B cell (primary cell): ENCODE measurements at places on chromosomes 3 and 15. TPM values are rescaled to one million over a fixed set of nuclear protein-coding genes. Genes with fewer than 3 reads are reported as not detected.

GRCh38 chr15:90840954-90841353, 27.4 kb upstream of the FURIN start:
- no peak for DNase-seq

COL6A5 gene
- total RNA-seq, result not detected in 2 replicates

- no peak for DNase-seq
Observed at GRCh38 chr3:14461006-14461747, 58.8 kb downstream of the SLC6A6 start.

DNA sequence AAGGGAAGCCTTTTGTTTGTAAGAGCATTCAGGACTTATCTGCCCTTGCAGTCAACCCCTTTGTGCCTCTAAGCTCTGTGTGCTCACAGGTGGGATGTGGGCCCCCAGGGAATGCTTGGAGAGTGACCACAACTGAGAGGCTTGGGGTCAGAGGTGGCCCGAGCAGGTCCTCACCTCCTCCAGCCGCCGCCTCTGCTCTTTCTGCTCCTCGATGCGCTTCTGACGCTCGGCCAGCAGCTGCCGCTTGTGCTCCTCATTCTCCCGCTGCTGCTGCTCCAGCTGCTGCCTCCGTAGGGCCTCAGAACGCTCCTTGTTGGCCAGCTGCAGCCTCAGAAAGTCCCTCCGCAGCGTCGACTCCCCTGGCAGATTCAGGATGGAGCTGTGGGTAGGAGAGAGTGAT, 130.8 kb upstream of the SLC2A2 start:
- no peak for DNase-seq

B3GALNT1 gene
- total RNA-seq, result 6.4 and 9.8 TPM in 2 replicates

CPB1 gene
- total RNA-seq, result not detected in 2 replicates

GRCh38 chr3:29705906-29706844, 425.3 kb downstream of the RBMS3 start:
- DNase-seq, result no peak

GRCh38 chr3:10596746-10597448, 91.5 kb upstream of the ATP2B2 start:
- no peak for DNase-seq

GRCh38 chr3:45564172-45564571, 30.4 kb upstream of the LIMD1 start:
- DNase-seq, result no peak

- DNase-seq, result no peak
Observed at GRCh38 chr15:51706291-51706690, 25.0 kb downstream of the SCG3 start.

DNA sequence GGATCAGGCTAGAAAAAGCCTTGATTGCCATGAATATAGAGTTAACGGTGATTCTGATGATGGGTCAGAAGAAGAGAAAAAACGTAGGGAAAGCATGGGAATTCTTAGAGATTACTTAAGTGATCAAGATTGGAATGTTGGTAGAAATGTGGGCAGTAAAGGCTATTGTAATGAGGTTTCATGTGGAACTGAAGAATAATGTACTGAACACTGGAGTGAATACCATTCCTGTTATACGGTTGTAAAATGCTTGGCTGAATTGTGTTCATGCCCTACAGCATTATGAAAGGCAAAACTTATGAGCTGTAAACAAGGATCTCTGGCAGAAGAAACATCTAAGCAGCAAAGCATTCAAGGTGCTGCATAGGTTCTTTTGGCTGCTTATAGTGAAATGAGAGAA, 414.1 kb upstream of the CBLB start:
- no peak for DNase-seq

- no peak for DNase-seq
Observed at GRCh38 chr3:32850636-32851035, 32.8 kb downstream of the TRIM71 start.

- DNase-seq, result no peak
Observed at GRCh38 chr15:62250978-62251377, 85.9 kb upstream of the C2CD4B start.

DNA sequence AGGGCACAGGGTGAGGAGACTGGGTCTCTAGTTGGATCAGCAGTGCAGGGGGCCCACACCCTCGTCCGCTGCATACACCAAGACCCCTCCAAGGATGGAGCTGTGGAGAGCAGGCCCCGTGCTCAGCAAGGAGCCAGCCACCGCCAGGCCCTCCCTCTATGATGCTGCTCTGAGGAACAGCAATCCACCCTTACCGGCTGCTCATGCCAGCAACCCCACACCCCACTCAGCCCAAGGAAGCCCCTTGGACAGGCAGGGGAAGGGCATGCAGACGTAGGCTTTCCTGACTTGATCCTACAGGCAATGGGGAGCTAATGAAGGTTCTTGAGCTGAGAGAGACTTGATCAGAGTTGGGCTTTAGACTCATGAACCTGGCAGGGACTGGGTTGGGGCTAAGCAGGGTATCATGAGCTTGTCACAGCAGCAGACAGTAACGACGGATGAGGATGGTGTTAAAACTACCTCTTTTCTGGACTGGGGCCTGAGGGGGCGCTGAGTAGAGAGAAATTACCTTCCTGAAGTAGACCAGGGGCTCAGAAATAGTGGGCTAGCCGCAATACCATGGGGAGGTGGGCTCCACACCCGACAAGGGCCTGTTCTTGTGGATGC, 50.5 kb upstream of the FGD5 start:
- no peak for DNase-seq

WWTR1 gene
- 0.92 and 2.3 TPM in 2 replicates for total RNA-seq

GRCh38 chr3:155386919-155387318, 93.4 kb upstream of the STRIT1 start:
- no peak for DNase-seq

GRCh38 chr3:197942956-197943556, 6.9 kb upstream of the RPL35A start:
- peak; percentile 60 for DNase-seq

- no peak for DNase-seq
Observed at GRCh38 chr3:32681811-32682210, 3.2 kb upstream of the CNOT10 start.

GRCh38 chr3:171660188-171660587, 150.1 kb downstream of the PLD1 start:
- no peak for DNase-seq
